Kasumi-1 (cell line): ENCODE measurements at places on chromosomes 11 and 22.

- no peak for DNase-seq
Observed at GRCh38 chr11:78221396-78222315, 32.9 kb downstream of the USP35 start.

GRCh38 chr11:108620958-108621772 lies 27.6 kb upstream of the EXPH5 start:
- no peak for DNase-seq

- DNase-seq, result no peak
Observed at GRCh38 chr11:8333811-8334401, 70.2 kb upstream of the LMO1 start.

- no peak for DNase-seq
Observed at GRCh38 chr11:113549611-113550578, 74.7 kb upstream of the DRD2 start.

- no peak for DNase-seq
Observed at GRCh38 chr11:104764710-104765045, 133.6 kb downstream of the CASP12 start.

DNA sequence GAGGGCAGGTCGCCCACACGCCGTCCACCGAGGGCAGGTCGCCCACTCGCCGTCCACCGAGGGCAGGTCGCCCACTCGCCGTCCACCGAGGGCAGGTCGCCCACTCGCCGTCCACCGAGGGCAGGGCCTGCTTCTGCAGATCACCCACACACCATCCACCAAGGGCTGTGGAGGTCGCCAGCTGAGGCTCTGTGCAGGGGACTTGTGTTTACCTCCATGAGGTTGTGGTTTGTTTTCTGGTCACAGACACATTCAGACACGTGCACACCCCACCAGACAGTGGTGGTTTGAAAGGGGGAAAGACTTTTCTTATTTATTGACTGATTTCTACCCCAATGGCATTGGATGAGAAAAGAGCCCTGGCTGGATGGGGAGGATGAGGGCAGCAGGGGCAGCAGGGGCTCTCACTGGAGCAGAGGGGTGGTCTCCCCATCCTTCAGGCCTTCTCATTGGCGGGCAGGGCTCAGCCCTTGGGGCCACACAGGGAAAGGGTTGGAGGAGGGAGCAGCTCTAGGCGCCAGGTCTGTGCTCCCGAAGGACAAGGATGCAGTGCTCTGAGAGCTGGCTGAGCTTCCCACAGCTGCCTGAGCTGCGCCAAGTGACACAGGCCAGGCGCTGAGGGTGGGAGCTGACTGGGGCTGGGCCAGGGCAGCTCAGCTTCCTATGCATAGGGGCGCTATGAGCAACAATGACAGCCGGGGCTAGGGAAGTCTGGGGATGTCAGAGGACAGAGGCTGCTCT lies 252.6 kb upstream of the B3GAT1 start:
- DNase-seq, result no peak

GRCh38 chr22:19877626-19878339 lies 23.1 kb upstream of the GNB1L start:
- no peak for DNase-seq

- no peak for DNase-seq
Observed at GRCh38 chr11:13208921-13209320, 68.7 kb upstream of the BMAL1 start.

GRCh38 chr11:111236383-111236782 lies 9.1 kb upstream of the POU2AF2 start:
- no peak for DNase-seq
